ENCODE measurements at places on chromosomes 4 and X.

GRCh38 chr4:187666697-187667494 lies 328.7 kb upstream of the ZFP42 start:
- no peak for DNase-seq

GRCh38 chr4:106618956-106619355 lies 250.4 kb upstream of the GIMD1 start:
- no peak for DNase-seq

- no peak for DNase-seq
Observed at GRCh38 chrX:41734530-41734929, 10.5 kb downstream of the GPR82 start.

DNA sequence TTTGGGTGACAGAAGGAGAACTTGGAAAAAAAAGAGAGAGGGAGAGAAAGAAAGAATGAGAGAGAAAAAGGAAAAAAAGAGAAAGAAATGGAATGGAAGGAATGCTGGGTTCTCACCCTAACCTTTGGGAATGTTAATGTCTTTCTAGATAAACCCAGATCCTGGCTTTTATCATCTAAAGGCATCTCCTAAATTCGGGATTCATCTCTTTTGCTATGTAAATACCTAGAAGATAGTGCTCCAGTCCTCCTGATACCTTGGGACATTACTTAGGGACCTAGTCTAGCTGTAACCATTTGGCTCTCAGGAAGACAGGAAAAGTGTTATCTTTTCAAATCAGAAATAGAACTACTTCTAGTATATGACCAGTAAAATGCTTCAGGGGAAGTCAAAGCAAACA lies 15.8 kb upstream of the SPCS3 start:
- DNase-seq = no peak

DNA sequence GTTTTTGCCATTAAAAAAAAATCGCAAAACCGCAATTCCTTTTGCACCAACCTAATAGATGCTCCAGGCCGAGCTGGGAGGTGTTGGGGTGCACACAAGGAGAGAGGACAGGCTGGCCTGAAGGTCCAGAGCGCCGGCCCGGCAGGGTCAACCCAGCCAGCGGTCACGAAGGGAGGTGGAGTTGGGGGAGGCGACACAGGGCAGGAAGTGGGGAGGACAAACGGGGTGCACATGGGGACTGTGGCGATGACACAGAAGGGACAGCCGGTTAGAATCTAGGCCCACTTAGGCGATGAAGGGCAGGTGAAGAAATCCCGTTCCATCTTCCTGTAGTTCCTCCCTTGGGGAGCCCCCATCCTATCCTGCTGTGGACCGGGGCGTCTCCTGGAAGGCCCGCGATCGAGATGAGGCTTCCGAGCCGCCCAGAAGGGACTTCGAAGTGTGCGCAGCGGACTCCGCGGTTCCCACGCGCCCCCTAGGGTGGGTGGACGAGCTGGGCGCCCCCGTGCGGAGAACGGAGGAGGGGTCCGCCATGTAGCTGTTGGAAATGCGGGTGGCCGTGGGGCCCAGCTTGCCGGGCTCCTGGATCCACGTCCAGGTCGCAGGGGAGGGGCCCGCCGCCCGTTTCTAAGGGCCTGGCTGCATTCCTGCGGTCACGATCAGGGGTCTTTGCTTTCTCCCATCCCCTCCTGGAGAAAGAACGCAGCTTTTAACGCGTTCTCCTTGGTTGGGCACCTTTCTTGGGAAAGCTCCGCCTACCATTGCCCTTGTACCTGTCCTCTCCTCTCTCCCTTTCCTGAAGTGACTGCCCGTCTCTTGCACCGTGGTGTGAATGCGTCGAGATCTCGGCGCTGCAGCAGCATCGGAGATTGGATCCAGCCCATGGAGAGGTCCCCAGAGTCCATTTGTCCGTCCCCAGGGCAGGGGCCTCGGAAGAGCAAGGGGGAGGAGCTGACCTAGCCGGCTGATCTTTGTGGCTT lies 17.0 kb upstream of the HPF1 start:
- no peak for DNase-seq

DNA sequence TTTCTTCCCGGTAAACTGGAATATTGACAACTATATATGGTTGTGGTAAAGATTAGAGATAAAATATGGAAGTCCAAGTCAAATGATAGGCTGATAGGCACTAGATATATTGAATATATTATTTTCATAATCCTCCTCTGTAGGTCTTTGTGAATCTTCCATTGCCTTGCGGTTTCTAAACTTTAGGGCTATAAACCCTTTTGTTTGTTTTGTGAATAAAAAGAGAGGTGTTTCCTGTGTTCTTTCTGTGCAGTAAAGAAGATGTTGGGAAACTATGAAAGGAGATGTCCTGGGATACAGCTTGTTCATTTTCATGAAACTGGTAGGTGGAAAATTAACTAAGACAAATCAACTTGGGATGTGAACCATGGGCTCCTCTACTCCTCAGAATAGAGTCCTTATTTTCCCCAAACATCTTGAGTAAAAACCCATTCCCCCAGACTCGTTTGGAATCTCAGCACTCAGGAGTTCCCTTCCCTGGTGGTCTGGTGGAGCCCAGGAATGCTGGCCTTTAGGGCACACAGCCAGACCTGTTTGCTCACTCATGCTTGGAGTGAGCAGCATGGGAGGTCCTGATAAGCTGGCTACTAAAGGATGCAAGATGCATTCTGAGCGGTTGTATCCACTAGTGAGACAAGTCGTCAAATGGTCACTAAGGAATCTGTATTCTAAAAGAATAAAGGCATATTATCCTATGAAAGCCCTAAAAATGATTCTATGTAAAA lies 22.2 kb downstream of the PRDM8 start:
- no peak for DNase-seq

DNA sequence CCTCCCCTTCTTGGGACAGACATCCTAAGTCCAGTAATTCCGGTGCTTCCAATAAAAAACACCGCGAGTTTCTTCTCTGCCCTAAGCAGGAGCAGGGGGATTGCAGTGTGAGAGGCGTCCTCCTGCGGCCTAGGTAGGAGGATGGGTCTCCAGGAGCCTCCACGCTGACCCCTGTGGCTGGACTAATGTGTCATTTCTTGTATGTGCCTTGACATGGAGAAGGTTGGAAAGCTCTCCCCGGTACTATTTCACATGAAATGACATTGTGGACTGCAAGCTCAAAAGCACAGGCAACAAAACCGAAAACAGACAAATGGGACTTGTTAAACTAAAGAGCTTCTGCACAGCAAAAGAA lies 66.6 kb upstream of the ENPP6 start:
- no peak for DNase-seq

- no peak for DNase-seq
Observed at GRCh38 chrX:14672611-14673172, 143.4 kb downstream of the GLRA2 start.

DNA sequence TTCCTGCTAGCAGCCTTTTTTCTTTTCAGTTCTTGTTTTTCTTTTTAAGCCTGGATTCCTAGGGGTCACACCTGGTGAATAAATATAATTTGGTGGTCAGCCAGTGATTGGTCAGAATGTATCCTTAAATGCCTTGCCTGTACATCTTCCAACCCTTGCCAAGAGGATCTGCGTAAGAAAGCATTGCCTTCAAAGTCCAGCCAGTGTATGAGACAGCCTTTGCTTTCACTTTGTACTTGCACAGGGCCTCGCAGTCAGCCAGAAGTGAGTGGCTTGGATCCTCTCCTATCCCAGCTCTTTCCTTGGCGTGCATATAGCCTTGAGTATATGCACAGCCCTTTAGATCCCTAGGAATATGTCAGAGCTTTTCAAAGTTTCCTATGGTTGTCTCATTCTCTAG lies 22.2 kb downstream of the KANTR start:
- DNase-seq = no peak

GRCh38 chrX:111006116-111006515 lies 89.9 kb upstream of the PAK3 start:
- no peak for DNase-seq

GRCh38 chrX:118239913-118240698 lies 105.8 kb upstream of the WDR44 start:
- no peak for DNase-seq

- no peak for DNase-seq
Observed at GRCh38 chrX:100695991-100696390, 35.9 kb downstream of the SYTL4 start.

DNA sequence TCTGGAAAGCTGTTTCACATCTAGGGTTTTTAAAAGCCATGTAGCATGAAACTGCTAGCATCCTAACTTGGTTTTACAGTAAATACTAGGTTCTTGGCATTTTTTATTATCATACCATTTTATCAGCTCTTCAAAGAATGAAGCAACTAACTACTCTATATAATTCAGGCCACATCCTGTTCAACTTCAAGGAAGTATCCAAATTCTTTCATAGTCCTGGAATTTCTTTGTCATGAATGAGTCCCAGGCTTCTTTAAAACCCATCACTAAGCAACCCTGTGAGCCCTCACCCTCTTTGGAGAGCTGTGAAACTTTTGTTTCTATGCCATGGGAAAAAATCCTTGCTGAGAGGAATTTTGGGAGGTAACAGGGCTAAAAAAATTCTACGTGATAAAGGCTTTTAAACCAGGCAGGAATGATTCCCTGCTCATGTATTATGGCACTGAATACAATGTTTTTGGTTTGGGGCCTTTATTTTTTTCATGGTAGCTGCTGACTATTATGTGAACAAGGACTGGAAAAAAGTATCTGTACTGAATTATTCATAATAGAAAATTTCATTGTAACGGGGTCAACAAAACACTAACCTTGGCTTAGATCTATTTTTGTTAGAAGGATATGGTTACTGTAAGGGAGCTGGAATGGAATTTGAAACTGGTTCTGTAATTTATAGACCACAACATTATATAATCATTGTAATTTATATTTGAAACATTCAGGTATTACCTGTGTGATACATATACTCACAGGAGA lies 164.9 kb downstream of the DCTD start:
- DNase-seq = no peak

DNA sequence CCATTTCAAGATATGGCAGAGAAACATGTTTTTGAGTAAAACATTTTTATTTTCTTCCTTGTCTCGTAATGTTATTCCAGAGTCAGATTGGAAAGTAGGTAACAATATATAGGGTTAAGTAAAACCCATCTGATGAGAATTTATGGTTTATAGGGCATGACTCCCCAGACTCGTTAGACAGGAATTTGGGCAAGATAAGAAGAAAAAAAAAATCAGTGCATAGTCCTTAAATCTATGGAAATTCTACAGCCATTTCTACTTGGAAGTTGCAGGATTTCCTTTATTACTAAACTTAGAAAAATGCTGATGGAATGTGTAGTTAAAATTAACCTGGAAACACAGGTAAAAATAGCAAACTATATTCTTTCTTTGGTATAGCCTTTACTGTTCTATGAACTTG lies 366.1 kb upstream of the MAGEB16 start:
- DNase-seq = no peak

GRCh38 chr4:113496698-113497097 lies 264.8 kb downstream of the CAMK2D start:
- DNase-seq = no peak

GRCh38 chr4:1356181-1356998 lies 9.4 kb downstream of the UVSSA start:
- no peak for DNase-seq

- no peak for DNase-seq
Observed at GRCh38 chrX:148568763-148569162, 68.3 kb downstream of the AFF2 start.

GRCh38 chr4:38154681-38155588 lies 194.7 kb downstream of the PTTG2 start:
- DNase-seq = no peak

GRCh38 chr4:8067945-8068896 lies 90.4 kb downstream of the ABLIM2 start:
- no peak for DNase-seq

DNA sequence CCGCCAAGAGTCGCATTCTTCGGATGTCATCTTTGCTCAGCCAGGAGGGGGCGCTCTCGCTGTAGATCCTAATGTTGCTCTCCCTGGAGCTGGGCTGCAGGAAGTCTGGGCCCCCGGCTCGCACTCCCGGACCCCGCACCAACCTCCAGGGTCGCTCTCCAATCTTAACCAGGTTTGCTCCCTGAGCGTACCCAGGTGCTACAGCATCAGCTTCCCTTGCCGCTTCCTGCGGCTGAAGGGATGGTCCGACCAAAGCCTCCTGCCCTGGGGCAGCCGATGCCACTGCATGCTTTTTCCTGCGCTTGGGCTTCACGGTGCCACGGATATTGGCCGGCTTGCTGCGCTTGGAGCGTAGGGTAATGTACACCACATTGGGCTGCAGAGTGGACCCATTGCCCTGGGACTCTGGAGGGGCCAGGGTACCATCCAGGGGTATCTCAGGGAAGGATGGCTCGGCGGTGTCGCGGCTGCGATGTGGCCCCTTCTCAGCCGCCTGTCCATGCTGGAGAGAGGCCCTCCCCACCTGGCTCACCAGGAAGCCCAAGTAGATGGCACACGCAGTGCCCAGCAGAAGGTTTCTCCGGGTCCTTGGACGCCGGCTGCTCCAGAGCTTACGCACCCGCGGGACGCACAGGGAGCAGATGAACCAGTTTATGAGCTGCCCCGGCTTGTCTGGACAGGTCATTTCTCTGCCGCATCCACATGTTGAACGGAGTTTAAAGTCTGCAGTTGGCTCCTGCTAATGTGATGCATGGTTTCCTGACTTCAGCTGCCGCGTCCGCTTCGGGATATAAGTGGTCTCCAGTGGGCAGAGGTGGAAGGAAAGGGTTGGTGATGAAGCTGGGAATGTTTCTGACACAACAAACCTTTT lies 1.9 kb downstream of the GASK1B start:
- DNase-seq = no peak

Data from stimulated activated CD8-positive, alpha-beta memory T cell treated with anti-CD3 and anti-CD28 coated beads, Interleukin-4, amount 100 ng/mL, for 1 hour (primary cell).